ENCODE measurements at places on chromosomes 3 and 15.

GRCh38 chr15:67559158-67559557, 16.7 kb downstream of the MAP2K5 start:
- DNase-seq = no peak

DNA sequence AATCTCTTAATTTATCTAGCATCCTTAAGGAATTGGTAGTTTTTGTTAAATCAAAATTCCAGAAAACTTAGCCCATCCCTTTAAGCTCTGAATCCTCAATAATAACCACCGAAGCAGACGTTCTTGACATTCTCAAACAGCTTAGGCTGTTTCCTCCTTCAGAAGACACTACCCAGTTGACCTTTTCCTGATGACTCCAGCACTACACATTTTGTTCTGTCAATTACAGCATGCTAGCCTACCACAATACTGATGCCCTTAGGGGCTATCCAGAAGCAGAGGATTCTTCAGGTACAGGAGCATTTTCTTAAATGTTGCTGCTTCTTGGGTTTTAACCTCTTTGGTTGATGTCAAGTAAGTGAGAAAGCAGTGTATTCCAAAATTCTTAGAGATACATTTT, 33.4 kb downstream of the ETV5 start:
- DNase-seq = no peak

- DNase-seq = no peak
These were observed 24.1 kb upstream of the GP9 start for GRCh38 chr3:129036222-129037092.

GRCh38 chr15:41128174-41128902, 12.3 kb upstream of the INO80 start:
- DNase-seq = no peak

- DNase-seq = no peak
These were observed 4.4 kb downstream of the ALPK3 start for GRCh38 chr15:84821501-84822021.

- DNase-seq = no peak
These were observed 40.0 kb downstream of the CTXND1 start for GRCh38 chr15:80211976-80212375.

DNA sequence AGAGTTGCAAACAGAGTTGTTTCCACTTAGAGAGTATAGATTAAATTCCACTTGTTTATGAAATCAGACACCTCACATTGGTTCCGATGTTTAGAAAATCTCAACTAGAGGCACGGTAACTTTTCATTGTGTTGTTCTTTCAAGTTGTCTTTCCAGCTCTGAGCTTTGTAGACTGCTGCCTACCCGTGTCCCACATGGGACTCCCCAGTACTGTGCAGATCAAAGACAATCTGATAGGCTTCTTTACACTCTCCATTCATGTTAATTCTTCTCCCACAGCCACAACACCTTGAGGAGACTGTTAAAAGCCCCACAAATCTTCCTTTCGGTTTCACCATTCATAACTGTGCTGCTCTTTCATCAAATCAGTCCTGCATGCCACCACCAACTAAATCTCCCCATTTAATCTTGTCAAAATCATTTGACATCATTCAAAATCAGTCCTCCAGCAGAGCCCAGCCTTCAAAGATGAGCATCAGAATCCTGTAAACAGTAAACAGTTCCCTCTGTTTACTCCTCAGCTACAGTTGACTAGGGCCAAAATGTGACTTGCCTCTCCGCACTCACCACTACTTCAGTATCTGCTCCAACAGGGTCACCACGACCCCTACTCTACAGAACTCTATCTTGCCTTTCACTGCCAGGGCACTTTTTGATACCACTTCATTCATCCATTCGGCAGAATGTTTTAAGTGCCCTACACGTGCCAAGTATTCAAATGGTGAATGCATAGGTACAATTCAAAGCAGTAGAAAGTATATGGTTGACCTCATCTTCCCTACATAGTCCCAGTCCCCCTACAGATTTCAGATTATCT, 8.3 kb downstream of the ANXA2 start:
- DNase-seq = peak; percentile 62

GRCh38 chr3:14741510-14741909, 66.6 kb downstream of the C3orf20 start:
- no peak for DNase-seq

GRCh38 chr3:10353160-10353559, 32.2 kb upstream of the SEC13 start:
- no peak for DNase-seq

DNA sequence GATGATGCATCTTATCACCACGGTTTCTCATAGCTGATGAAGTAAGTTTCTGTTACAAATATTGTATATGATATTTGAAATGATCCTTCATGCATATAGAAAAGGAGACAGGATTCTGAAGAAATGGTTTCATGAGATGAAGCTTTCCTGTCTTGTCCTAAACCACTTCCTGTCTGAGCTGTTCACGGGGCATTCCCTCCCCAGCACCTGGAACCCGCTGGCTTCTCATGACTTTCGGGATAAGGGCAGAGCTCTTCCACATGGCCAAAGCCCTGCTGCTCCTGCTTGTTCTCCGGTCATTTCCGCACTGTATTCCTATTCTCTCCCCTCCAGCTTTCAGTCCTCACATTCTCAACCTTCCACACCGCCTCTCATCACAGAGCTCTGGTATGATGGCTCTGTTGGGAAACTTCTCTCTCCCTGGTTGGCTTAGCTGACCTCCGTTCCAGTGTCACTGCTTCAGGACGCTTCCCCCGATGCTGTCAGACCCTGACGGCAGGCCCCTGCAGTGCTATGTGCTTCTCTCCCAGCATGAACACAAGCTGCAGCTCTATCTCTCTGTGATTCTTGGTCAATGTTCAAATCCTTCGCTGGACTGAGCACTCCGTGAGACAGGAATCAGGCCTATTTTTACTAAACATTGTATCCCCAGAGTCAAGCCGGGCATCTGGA, 86.9 kb upstream of the HERC1 start:
- no peak for DNase-seq

- no peak for DNase-seq
These were observed 38.1 kb downstream of the TM2D3 start for GRCh38 chr15:101614001-101614585.

GRCh38 chr3:189744235-189744634, 113.0 kb downstream of the TP63 start:
- no peak for DNase-seq

- no peak for DNase-seq
These were observed 268.6 kb downstream of the SV2B start for GRCh38 chr15:91368611-91369010.

DNA sequence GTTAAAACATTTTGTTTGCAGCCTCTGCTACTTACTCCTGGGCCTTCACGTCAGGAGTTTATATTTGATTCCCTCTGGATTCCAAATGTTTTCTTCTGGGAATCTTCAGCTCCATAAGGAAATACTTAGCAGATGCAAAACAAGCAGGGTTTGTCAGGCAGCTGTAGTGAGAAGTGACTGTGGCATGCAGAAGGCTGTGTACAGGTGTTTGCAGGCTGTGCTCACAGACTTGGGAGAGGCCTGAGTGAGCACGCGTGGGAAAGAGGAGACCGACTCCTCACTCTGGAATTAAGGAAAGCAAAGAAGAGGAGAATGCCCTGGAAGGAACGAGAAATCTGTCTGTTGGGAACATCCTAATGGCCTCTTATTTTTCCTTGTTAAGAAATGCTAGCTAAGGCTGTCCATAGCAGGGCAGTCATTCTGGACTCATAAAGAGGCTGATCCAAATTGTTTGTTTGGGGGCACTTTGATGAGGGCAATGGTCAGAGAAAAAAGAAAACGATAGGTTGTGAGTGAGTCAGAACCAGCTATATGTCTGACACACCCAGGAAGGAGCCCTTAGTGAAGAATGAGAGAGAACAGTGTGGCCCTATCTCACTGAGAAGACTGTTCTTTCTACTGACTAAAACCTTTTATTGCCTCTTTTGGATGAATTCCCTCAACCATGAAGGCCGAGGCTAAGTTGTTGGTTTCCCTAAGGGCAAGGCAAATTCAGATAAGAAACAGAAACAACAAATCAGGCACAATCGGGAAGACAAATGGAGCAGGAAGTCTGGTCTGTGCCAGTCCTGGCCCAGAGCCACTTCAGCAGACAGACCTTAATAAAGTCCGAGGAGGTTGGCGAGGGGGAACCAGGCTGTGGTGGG, 82.6 kb downstream of the TGFBR2 start:
- no peak for DNase-seq

- no peak for DNase-seq
These were observed 54.6 kb downstream of the RBMS3 start for GRCh38 chr3:29335438-29335837.

- no peak for DNase-seq
These were observed 25.5 kb upstream of the COL6A6 start for GRCh38 chr3:130491431-130491830.

DNA sequence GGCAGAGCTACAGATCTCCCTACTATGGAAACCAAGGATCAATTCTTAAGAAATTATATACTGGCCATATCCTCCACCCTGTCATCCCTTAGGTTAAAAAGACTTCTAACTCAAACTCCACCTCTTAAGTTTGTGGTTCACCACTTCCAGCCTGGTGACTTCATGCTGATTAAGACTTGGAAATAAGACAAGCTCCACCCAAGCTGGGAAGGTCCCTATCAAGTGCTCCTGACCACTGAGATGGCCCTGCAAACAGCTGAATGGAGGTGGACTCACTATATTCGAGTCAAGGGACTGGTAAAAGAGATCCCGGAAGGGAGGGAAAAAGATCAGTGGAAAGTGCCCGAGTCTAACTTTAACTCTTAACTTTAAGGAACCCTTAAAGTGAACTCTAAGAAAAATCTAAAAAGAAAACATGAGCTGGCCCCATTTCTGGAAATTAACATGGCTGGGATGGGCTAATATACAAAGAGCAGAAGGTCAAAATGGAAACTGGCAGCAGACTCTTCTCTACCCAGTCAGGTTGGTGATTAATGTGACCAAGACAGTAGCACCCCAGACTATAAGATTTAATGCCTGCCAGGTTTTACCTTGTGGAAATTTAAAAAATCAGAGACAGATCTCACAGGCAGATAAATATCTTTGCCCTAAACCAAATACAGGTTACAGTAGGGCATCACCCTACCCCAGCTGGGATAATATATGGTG, 43.9 kb downstream of the PPCDC start:
- peak; percentile 59 for DNase-seq

DNA sequence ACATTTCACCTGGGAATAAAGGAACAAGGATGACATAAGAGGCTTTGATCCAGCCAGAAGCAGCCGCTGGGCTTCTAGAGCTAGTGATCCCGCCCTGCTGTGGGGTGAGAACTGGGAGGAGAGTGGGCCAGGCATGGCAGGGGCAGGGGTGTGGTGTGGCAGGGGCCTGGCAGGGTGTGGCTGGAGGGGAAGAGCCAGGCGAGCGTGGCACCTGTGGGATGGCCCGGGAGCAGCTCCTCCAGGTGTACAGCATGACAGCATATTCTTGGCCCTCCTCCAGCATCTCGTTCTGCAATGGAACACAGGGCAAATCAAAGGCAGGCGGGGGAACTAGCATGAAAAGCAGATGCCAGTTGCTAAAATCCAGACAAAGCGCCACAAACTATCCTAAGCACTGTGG, 35.5 kb downstream of the CYFIP1 start:
- no peak for DNase-seq

- DNase-seq = peak; percentile 24
These were observed 75.6 kb downstream of the FBXL22 start for GRCh38 chr15:63672775-63673174.

GRCh38 chr3:104604326-104605010, 762.2 kb upstream of the ALCAM start:
- DNase-seq = no peak

- no peak for DNase-seq
These were observed 418.2 kb upstream of the ZNF717 start for GRCh38 chr3:76203578-76203977.

DNA sequence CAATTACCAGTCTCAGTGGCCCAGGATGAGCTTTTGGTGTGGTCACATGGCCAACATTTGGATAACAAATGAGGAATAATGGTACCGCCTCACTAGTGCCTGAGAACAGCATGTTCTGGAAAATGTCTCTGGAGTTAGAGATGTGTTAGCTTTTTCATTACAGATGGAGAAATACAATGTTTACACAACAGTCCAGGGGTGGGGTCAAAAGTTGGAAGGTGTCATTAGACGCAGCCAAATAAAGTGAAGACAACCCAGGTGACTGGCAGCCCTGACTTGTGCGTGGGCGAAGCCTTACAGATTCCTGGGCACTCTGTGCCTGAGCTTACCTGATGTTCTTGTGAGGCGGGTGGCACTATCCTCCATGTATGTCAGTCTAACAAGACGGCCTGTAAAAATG, 12.8 kb downstream of the IL17RB start:
- no peak for DNase-seq

Measured in CD4-positive, alpha-beta T cell treated with Interleukin-1 beta for 1 hour (primary cell).